ENCODE measurements at places on chromosomes 2 and 18.

DNA sequence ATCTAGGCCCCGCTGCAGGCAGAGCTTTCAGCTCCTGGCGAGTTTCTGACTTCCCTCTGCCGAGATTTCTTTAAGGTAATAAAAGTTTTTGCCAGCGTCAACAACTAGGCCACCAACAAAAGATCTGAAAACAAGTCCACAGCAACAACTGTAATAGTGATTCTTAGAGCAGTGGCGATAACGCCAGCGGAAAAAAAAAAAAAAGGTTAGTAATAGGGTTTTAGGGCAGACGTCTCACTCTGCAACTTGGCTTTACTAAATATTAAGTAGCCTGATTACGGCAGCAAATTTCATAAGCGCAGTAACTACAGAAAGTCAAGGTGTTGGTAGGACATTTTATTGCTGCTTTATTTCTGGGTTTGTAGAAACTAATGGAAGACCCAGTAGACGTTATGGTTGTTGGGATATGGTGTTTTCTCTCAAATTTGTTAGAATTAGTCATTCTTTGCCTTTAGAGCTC, 481 bp downstream of the SLC30A6 start:
- DNase-seq, result no peak

GRCh38 chr2:178363252-178363651, 87.7 kb downstream of the PRKRA start:
- no peak for DNase-seq

DNA sequence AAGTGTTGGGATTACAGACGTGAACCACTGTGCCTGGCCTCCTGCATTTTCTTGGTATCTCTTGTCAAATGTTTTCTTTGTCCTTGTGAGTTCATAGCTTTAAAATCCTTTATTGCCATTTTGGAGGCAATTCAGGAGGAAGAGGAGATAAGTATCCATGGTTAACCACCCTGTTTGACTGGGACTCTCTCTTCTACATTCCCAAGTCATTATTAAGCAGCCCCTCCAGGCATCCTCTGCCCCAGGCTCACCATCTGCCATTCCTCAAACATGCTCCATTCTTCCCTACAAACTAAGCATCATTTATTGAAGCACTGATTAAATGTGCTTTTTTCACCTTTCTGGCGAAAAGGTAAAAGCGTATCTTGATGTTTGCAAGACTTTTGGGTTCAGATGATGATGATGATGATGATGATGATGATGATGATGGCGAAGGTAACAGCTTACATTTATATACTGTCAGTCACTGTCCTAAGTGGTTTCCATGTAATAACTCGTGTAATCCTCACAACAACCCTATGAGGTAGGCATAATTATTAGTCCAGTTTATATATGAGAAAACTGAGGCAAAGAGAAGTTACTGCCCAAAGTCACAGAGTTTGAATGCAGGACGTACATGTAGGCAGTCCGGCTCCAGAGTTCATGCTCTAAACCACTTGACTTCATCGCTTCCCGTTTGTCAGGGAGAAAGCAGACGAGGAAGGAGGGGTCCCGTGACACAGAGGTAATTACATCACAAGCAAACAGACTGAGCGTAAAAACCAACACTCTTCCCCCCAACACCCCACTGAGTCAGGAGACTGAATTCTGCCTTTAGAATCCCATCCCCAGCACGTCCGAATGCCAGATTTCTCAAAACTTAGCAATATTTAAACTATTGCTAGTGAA, 69.7 kb upstream of the ACKR3 start:
- DNase-seq, result peak; percentile 5

- peak; percentile 80 for DNase-seq
These were observed 52.4 kb downstream of the STK39 start for GRCh38 chr2:168194784-168195522.

- DNase-seq, result no peak
These were observed 135.5 kb upstream of the CREB1 start for GRCh38 chr2:207394203-207394781.

GRCh38 chr2:159160412-159160811, 126.1 kb downstream of the WDSUB1 start:
- DNase-seq, result peak; percentile 53

GRCh38 chr18:54825601-54826344, 2.5 kb upstream of the RAB27B start:
- DNase-seq, result peak; percentile 89

GRCh38 chr2:212974692-212975091, 176.7 kb downstream of the IKZF2 start:
- DNase-seq, result no peak

DNA sequence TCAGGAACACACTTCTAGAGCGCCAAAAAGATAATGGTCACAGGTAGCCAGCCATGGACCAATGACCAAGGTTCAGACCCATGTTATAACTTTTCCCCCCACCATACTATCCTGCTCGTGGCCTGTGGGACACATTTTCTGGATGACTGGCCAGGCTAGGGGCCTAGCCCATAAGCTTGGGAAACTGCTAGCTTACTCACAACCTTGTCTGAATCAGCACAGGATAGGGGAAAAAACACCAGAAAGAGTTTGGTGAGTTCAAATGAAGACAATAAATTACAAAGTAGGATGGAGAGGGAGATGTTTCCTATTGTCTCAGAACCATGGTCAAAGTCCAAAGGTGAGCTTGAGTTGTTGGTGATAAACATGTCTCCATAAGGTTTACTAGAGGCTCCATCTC, 156.3 kb upstream of the CCDC68 start:
- no peak for DNase-seq

GRCh38 chr18:37483221-37483971, 82.2 kb downstream of the CELF4 start:
- no peak for DNase-seq

GRCh38 chr2:160222546-160223283, 22.6 kb upstream of the ITGB6 start:
- DNase-seq, result no peak

DNA sequence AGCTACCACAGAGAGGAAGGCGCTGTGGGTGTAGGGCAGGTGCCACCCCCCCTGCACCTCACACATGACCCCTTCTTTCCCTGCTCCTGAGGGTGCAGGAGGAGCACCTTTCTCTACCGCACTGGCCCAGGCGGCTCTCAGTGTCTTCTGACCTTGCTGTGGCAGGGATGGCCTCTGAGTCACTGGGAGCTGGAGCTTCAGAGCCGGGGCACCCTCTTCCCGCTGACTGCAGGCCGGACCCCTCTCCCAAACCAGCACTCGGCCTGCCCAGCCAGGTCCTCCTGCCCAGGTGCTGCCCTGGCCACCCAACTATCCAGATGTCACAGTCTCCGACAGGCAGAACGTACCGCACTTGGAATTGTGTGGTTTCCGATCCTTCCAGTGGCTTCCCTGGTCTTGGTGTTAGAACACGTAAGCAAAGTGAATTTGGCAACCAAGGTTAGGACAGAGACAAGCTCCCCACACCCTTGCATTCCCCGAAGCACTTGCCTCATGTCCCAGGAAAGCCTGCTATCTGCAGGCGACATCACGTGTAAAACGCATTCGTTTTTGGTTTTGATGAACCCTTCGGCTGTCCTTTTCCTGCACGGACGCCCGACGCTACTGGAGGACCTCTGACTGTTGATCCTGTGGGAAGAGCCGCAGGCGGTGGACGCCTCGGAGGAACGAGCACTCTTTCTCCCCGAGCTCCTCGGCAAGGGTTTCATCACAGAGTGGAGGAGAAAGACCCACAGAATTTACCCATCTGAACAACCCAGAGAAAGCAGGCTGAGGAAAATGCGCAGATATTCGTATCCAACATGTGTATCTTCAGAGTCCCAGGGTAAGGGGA, 24.7 kb upstream of the KCNG2 start:
- no peak for DNase-seq

GRCh38 chr2:215903203-215903602, 110.1 kb downstream of the MREG start:
- DNase-seq, result no peak

DNA sequence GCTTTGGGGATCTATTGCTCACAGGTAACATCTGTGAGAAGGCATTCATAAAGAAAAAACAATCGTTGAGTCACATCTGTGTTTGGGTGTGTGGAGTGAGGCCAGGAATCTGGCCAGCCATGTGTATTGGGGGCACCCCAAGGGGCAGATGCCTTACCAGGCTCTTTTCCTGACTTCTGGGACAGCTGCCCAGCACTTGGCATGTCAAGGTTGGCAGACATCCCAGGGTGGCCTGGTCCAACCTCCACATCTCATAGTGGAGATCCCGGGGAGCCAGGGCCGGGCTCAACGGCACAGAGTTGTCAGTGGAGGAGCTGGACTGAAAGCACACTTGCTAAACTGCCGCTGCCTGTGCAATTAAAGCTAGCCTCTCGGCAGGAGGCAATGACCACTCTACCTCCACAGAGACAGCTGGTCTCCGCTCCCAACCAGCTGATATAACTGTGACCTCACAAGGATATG, 75.3 kb upstream of the MGAT4A start:
- DNase-seq, result peak; percentile 54

DNA sequence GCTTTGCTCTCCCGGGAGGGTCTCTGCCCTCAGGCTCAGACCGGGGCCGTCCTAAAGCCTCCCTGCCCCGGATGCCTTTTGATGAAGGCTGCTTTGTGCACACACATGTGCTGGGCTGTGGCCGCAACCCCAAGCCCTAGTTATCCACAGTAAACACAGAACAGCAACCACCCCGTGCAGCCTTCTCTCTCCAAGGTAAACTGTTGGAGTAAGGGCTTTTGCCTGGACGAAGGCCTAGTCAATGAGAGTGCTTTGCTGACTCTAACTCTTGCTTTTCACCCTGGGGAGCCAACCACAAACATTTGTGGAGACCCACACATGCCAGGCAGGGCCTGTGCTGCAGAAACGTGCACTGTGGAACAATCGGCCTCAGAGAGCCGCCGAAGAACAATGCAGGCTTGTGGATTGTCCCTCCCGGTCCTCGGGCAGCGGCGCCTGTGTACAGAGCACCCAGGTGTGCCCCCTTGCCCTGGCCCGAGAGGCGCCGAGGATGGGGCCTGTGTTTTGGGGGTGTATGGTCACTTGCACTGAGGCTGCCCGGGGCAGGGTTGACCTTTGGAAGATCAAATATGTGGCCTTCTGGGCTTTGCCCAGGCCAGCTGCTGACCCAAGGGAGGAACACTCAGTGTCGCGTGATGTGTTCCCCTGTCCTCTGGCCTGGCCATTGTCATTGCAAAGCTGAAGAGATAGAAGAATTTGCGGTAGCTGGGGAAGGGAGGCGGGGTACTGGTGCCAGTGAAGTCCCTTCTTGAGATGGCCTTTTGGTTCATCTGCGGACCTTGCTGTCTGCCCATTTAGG, 37.0 kb downstream of the CTIF start:
- no peak for DNase-seq

DNA sequence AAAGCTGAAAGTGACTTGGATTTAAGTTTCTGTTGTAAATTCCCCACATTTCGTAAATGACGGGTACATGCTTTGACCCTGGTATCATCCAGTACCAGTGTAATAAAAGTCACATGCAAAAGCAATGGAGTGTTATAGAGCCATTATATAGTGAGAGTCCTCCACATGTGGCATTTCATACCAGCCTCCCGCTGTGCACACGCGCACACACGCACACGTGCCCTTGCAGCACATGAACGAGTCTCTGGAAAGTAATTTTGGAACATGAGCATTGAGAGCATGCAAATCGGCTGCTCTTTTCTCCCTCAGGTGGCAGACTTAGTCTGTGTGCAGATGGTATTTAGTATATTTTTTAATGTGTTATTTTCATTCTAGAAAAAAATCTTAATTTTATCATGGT, 198.1 kb downstream of the ZNF407 start:
- no peak for DNase-seq

GRCh38 chr2:156394033-156394741, 42.0 kb upstream of the GPD2 start:
- DNase-seq, result no peak

- no peak for DNase-seq
These were observed 23.4 kb downstream of the TMEM18 start for GRCh38 chr2:653645-654425.

GRCh38 chr18:484749-485464, 15.6 kb downstream of the COLEC12 start:
- no peak for DNase-seq

DNA sequence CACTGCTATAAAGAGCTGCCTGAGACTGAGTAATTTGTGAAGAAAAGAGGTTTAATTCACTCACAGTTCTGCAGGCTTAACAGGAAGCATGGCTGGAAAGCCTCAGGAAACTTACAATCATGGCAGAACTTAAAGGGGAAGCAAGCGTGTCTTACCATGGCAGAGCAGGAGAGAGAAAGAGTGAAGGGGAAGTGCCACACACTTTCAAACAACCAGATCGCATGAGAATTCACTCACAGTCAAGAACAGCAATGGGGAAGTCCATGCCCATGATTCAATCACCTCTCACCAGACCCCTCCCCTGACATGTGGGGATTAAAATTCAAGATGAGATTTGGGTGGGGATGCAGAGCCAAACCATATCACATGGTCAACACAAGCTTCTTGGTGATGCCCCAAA, 34.7 kb upstream of the CDK5R2 start:
- no peak for DNase-seq

DNA sequence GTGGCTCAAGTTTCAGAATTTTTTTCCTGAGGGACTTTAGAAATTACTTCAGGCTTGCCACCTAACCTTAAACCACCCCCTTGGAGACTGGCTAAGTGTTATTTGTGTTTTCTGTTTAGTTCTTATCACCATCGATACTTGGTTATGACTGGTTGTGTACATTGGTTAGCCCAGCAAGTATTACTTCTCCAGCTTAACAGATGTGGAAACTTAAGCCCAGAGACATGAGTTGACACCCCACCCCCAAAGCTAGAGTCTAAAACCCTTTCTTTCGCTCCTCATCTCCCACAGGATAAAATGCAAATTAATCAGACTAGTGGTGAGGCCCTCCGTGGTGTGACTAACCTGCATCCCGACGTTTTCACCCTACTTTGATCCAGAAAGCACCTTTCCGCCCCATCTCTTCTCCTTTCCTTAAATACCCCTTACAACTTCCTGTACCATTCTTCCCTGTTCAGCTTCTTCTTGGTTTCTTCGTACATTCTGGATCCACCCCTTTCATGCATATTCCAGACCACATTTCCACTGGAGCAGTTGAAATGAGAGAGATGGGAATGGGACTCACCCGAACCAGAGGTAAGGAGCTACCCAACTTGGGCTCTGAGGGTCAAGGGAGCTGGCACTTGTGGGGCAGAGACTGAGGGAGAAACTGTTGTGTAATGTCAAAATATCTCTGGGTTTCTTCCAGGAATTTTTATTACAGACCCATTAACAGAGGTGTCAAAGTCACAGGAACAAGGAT, 819 bp upstream of the MAP3K2 start:
- DNase-seq, result no peak

- no peak for DNase-seq
These were observed 96.3 kb downstream of the TRIP12 start for GRCh38 chr2:229825476-229825875.

DNA sequence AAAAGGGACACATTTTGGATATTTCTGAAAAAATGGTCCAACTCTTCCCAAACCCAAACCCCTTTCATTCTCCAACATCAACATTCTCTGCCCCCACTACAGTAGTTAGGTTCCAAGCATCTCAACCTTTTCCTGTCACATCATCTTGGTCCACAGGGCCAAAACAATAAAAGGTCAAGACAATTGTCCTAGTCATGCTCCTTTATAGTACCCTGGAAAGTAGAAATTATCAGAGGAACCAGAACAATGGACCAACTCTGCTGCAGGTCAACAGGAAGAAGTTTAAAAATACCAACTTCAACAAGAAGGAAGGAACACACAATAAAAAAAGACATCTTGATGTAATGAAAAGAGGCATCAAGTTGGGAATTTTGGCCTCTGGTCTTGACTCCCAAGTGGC, 36.1 kb downstream of the CLASP1 start:
- no peak for DNase-seq

GRCh38 chr18:52481116-52481515, 141.1 kb downstream of the DCC start:
- DNase-seq, result no peak

Measured in NCI-H2171 treated with DMSO at 0.1 percent for 48 hours (cell line).